Stimulated activated CD4-positive, alpha-beta T cell treated with anti-CD3 and anti-CD28 coated beads, TNF-alpha, amount 100 ng/mL, for 48 hours (primary cell): ENCODE measurements at places on chromosomes 2 and 18.

DNA sequence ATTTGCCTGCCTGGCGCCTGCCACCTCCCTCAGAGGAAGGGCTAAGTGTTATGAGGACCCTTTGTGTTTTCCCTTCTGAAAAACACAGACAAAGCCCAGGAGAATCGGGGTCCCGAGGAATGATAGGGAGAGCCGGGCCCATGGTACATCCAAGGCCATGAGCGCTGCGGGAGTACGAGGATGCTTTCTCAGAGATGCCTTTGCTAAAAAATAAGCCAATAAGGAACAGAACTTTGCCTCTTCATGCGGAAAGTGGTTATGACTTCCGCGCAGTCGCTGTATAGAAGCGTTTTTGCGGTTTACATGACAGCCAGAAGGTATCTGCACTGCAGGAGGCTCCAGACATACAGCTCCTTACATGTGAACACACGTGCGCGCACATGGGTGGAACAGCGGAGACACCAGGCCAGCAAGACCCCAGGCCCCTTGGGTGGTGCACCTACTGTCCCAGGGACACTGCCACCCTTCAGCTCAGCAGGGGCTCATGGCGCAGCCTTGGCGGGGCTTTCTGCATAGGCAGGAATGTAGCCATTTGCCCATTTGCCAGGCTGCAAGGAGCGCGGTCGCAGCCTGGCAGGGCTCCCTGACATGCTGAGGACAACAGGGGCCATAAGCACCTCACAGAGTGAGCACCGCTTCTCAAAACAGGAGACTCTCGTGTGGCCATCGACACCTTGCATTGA lies 252.4 kb upstream of the SALL3 start:
- DNase-seq, result no peak

DNA sequence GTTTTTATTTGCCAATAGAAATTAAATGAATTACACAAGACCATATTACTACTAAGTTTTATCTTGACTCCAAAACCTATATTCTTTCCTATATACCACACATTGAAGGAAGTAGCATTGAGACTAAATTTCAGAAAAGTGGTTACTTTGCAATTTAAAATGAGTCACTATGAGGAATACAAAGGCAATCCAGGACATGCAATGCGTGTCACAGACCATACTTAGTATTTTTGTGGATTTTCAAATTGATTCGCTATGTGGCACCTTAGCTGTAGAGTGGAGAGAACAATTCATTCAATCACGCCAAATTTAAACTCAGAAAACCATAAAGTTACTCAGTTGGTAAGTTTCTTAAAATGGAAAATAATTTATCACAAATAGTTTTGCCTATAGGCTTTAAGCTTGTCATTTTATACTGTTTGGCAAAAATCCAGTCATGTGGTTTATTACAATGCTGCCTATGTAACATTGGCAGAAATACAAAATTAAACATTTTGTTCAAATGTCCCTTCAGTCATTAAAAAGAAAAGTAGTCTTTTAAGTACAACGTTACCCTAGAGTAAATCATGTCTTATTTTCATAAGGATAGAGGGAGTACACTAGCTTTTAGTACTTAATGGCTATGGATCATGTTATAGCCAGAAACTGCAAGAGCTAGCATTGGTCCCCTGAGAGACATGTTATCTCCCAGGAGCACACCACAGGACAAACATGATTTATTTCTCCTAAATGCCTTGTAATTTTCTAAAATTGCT lies 222.8 kb upstream of the CDH7 start:
- DNase-seq, result no peak

DNA sequence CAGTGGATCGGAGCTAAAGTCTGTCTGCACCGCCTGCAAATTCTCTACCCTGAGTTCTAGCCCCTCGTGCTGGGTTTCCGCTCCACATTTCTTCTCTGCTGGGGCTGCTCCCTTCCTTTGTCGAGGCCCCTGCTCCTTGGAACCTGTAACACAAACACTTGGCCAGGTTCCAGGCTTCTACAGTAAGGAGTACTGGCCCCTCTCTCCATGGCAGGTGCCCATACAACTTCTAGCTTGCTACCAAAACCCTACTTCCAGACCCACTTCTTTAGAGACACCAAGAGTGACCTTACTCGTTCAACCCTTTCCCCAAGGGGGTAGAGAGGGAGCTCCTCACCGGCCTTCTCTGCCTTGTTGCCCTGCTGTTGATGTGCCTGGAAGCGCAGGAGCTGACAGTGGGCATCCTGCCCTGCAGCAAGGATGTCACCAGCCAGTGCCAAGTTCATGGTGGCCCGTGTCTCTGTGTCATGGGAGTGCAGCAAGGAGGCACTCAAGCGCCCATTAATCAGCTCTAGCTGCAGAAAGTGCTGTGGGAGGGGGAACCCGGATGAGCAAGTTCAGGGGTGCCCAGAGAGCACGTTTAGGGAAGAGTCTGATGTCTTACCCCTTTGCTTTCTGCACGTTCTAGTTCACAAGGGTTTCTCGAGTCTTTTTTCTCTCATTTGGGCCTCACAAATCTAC lies 1.1 kb downstream of the PREB start:
- peak; percentile 28 for DNase-seq

GRCh38 chr2:164060031-164060430 lies 324.2 kb upstream of the FIGN start:
- DNase-seq, result no peak

GRCh38 chr2:64950226-64951160 lies 38.7 kb upstream of the SLC1A4 start:
- no peak for DNase-seq
